Urinary bladder (tissue), 4 donors: ENCODE measurements at places on chromosomes 5 and 9. TPM values are rescaled to one million over a fixed set of nuclear protein-coding genes. Genes with fewer than 3 reads are reported as not detected.

GRCh38 chr9:114932502-114932901, 2.1 kb upstream of the TNFSF8 start:
- DNase-seq, result no peak

DNA sequence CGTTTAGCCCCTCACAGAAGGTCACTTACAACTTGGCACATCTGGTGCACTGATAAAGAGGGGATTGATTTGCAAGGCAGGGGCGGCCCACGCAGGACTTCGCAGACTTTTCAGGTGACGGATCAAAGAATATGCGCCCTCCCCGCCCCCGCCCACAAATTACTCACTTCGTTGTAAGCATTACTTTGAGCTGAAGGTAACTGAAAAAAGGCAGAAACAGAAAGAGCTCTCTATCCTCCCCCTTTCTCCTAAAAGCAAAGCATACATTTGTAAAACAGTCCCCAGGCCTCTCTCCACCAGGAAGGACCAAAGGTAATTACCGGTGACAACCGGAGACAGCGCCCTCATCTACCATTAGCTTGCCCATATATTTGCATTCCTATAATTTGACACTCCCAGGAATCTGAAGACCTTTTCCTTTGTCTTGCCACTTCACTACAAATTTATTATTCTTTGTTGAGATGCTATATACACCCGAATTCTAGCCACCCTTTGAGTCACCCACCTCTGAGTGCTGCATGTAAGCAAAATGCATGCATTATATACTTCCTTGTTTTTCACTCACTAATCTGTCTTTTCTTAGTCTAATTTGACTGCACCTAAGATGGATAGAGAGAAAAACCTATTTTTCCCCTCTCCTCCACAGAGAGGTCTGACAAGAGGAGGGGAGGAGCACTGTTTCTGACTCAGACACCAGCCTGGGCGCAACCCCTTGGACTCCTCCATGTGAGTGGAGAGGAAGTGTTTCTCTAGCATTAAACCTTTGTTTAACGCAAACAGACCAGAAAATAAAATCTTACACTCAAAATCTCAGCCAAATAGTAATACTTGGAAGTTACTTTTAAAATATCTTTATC, 74.7 kb upstream of the SPIN1 start:
- DNase-seq, result no peak

- DNase-seq, result no peak
Observed at GRCh38 chr9:96680812-96681499, 25.8 kb upstream of the PRXL2C start.

DNA sequence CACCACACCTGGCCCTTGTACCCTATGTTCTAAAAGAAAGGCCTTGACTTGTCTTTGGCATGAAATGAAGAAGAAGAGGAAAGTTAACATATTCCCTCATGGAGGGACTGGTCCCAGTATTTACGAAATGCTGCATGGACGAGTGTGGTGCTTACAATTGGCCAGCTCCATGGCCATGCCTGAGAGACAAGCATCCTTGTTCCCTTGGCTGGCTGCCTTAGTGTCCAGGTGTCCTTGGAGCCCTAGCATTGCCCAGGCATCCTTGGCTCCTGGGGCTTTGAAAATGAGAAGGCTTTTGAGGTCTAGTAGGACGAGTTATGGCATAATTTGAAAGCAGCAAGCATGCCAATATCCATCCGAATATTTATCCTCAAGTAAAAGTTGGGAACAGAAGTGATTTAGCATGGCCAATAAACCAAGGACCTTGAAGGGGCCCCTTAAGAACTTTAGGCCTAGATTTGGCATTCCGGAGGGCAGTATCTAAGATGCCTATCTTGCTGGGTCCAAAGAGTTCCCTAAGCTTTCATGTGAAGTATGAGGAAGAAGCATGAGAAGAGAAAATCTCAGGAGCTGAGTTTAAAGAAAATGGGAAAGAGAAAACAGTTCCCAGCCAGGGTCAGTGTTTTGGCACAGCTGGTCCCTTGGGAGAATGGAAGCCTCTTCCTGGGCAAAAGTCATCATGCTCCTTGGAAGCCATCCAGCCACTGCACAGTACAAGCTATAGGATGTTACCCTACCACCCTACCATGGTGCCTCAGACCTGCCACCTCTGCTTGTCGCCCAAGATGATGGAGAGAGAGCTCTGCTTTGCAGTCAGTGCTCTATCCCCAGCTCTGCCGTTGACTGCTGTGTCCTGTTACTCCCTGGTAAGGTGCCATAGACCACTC, 91.0 kb downstream of the AOPEP start:
- DNase-seq, result no peak

GRCh38 chr5:81349161-81349560, 44.8 kb downstream of the ACOT12 start:
- DNase-seq, result no peak

DNA sequence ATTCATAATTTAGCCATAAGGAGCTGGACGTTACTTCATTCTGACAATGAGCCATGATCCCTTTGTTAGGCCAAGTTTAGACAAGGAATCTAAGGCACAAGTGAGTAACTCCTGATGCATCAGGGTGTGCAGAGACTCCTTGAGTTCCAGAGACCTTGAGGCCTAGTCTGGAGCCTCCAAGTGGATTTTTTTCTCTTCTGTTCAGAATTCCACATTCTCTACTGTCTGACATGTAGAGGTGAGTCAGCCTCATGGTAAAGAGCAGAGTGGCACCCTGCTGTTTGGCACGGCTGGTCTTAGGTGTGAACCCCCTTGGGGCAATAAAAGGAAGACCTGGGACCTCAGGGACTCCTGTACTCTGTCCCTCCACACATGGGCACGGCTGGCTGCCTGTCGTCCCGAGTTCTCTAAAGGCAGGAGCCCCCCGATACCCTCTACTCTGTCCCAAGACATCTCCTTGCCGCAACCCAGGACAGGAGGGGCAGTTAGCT, 22.0 kb upstream of the TGFBI start:
- no peak for DNase-seq

DNA sequence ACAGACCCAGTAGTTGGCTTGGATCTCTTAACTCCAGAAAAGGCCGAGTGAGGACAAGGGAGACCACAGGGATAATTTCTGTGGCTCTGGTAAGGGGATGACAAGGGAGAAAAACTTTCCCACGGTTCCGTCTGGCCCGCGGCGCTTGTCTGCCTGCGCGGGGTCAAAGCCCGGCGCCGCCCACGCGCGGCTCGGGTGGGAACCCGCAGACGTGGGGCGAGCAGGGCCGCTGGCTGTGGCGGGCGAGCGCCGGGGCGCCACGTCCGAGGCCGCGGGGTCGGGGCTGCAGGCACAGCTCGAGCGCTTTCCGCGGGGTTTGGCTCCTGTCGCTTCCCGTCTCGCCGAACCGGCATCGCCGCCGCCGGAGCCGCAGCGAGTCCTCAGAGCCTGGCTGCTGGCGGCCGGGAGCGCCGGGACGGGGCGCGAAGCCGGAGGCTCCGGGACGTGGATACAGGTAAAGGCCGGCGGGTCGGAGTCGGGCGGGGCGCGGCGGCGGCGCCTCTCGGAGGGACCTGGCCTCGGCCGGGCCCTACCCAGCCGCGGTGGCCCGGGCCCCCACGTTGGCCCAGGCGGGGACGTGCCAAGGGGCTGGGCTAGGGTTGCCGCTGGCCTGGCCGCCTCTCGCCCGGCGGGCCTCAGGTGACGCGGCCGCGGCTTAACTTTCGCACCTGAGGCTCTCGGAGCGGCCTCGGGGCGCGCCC, at the start of gene RNF180:
Gene RNF180, plus strand, starts transcription at position 344 of the 701 bp plus-strand sequence. CDS start 34,965 bp downstream, outside the sequence.
- no peak for DNase-seq

GRCh38 chr9:123435471-123435870, 79.5 kb downstream of the CRB2 start:
- DNase-seq, result no peak

- no peak for DNase-seq
Observed at GRCh38 chr5:16574789-16575721, 41.7 kb downstream of the RETREG1 start.

GRCh38 chr9:4755026-4755609, 14.1 kb upstream of the AK3 start:
- DNase-seq, result no peak

- no peak for DNase-seq
Observed at GRCh38 chr5:74927336-74927735, 61.1 kb upstream of the FAM169A start.

TTC16 gene
- total RNA-seq, result not detected

SLC34A3 gene
- not detected for total RNA-seq
